ENCODE measurements at places on chromosomes 12 and 14. TPM values are rescaled to one million over a fixed set of nuclear protein-coding genes. Genes with fewer than 3 reads are reported as not detected.

DNA sequence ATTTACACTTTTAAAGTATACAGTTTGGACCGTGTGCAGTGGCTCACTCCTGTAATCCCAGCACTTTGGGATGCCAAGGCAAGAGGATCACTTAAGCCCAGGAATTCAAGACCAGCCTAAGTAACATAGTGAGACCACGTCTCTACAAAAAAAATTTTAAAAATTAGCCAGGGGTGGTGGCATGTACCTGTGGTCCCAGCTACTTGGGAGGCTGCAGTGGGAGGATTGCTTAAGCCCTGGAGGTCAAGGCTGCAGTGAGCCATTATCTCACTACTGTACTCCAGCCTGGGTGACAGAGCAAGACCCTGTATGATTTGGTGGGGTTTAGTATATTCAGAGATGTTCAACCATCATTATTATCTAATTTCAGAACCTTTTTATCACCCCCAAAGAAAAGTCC is 4.7 kb downstream of the EIF4B start:
- DNase-seq: no peak

- peak; percentile 77 for DNase-seq
These were observed 60.9 kb upstream of the OR4E1 start for GRCh38 chr14:21734457-21735074.

- DNase-seq: no peak
These were observed 272.9 kb downstream of the ADGRD1 start for GRCh38 chr12:131226345-131227265.

GRCh38 chr14:95323917-95324316 is 4.2 kb upstream of the CLMN start:
- no peak for DNase-seq

- DNase-seq: no peak
These were observed 25.3 kb downstream of the JDP2 start for GRCh38 chr14:75452900-75453816.

- no peak for DNase-seq
These were observed 12.0 kb downstream of the IGF1 start for GRCh38 chr12:102468261-102468915.

- DNase-seq: no peak
These were observed 94.5 kb upstream of the NRXN3 start for GRCh38 chr14:78075555-78076277.

DNA sequence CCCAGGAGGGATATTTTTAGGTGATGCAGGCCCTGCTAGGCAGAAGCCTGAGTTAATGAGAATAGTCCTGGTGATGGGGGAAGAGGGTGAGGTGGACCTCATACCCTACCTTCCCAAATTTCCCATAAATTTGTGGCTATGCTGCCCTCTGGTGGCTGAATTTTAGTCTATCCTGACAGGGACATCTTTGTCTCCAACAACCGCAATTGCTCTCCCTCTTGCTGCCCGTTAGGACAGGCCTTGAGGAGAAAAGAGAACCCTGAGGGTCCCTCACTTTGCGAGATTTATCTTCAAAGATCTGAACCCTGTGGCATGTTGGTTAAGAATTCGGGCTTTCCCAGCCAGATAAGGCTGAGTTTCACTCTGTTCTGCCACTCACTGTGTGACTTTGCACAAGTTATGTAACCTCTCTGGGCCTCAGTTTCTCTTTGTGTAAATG is 9.8 kb upstream of the ZNF385A start:
- peak; percentile 81 for DNase-seq

GRCh38 chr12:124174451-124175348 is 120.2 kb upstream of the RFLNA start:
- DNase-seq: no peak

- DNase-seq: no peak
These were observed 936.5 kb downstream of the DIO2 start for GRCh38 chr14:79274641-79275291.

- DNase-seq: no peak
These were observed 341.4 kb downstream of the ADAMTS20 start for GRCh38 chr12:43210485-43211192.

The KRT73 gene
- total RNA-seq: not detected

DNA sequence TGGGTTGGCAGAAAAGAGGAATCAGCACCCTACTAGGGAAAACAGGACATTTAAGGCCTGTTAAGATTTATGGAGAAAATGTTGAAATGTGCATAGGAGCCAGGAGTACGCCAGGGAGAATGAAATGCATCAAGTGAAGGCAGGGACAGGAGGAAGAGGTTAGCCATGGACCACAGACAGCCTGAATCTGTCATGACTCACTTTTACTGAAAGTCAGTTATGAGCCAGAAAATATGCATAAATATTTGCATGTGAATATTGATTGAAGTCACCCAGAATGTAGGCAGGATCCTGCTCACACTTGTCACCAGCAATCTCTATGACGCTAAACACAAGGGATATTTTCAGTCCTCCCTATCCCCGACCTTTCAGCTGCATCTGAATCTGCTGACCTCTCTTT is 25.1 kb upstream of the CDK17 start:
- DNase-seq: no peak

DNA sequence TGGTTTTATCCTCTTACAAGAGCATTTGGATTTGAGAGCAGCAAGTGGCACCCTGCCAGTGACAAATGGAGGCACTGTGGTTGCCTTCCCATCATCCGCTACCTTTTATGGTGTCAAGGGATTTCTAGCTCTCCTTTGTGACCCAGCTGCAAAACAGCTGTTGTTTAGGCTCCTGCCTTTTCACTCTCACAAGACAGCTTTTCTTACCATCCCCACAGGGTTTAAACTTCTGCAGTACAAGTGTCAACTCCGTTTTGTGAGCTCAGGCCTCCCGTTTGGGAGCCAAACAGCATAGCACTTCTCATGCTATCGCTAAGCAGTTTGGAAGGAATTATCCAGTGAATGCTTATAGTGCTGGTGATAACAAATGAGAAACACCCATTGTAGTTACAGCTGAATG is 331.4 kb downstream of the TMTC2 start:
- no peak for DNase-seq

The TAS2R9 gene
- not detected for total RNA-seq

The FGF23 gene
- not detected for total RNA-seq

GRCh38 chr12:129863938-129864337 is 39.9 kb downstream of the TMEM132D start:
- no peak for DNase-seq

DNA sequence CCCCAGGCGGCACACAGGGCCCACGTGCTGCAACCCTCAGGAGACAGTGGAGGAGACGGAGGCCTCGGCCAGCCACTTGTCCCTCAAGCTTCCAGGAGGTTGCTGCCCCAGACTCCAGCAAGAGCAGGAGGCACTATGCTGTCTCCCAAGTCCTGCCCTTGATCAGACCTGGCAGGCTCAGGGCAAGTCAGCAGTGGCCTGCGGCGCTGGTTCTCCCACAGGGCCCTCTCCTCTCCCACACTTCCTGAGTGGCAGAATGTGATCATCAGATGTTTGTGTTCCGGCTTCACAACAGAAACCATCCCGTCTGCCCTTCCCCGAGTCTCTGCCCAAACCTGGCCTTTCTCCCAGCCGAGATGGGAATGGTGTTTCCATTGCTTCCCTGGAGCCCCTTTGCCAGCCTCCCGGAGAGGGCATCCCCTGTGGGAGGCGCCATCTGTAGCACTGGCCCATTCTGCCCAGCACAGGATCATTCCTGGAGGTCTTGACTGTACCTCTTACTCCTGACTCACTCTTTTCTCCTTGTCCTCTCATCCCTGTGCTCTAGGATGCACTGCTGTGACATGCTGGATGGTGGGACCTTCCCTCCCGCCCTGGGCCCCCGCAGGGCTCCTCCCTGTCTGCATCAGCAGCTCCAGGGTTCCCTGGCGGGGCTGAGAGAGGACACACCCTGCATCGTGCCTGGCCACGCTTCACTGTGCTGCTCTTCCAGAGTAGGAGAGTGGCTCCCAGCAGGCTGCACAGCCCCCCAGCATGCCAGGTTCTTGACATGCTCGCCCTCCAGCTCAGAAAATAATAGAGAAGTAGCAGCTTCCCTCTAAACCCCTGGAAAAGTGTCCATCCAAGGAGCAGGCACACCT is 114.7 kb upstream of the FKBP4 start:
- DNase-seq: no peak

- DNase-seq: no peak
These were observed 13.8 kb downstream of the UBE2N start for GRCh38 chr12:93427779-93428564.

DNA sequence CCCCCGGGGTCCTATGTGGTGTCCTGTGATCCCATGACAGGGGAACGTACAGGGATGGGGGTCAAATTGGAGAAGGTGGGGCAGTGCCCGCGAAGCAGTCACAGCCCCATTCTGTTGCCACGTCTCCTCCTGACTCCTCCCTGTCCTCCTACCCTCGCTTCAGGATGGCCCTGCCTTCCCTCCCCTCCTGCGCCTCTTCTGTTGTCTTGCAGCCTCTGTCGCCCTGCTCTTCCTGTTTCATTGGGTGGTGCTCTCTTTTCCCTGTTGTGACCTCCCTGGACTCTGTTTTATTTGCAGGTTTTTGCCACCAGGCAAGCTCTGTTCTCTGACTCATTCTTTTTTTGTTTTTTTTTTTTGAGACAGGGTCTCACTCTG is 18.7 kb downstream of the CABP1 start:
- no peak for DNase-seq

GRCh38 chr12:56878010-56878339 is 56.2 kb downstream of the SDR9C7 start:
- no peak for DNase-seq

DNA sequence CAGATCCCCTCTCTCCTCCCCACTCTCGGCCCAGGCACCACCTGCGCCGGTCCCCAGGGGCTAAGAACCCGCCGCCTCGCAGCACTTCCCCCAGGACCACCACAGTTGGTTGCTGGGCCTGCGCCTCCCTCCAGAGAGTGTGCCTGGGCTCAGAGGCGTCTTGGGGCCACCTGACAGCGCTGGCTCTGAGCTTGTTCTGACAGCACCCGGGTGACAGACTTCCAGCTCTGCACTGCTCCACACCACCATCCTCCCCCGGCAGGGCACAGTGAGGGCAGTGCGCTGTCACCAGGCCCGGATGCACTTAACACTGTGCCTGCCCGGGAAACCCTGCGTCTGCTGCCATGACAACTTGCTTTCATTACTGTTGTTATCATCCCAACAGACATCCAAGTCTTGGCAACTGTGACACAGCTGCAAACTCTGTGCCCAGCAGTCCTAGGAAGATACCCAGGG is 6.6 kb downstream of the BRF1 start:
- DNase-seq: no peak

DNA sequence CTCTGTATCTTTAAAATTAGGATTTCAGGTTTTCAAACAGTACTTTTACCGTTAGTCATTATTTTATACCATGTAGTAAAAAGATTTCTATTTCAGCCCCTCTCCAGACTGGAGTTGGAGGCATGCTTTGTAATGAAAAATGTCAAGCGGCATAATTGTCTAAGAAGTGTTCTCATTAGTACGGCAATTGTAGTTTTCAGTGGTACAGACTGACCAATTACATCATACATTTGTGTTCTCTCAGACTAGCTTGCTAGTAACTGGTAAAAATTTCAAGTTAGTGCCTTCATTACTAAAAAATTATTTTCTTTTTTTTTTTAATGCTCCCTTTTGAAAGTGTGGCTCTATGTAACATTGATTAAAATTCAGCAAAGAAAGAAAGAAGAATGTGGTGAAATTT is 4.5 kb downstream of the USP30 start:
- no peak for DNase-seq

DNA sequence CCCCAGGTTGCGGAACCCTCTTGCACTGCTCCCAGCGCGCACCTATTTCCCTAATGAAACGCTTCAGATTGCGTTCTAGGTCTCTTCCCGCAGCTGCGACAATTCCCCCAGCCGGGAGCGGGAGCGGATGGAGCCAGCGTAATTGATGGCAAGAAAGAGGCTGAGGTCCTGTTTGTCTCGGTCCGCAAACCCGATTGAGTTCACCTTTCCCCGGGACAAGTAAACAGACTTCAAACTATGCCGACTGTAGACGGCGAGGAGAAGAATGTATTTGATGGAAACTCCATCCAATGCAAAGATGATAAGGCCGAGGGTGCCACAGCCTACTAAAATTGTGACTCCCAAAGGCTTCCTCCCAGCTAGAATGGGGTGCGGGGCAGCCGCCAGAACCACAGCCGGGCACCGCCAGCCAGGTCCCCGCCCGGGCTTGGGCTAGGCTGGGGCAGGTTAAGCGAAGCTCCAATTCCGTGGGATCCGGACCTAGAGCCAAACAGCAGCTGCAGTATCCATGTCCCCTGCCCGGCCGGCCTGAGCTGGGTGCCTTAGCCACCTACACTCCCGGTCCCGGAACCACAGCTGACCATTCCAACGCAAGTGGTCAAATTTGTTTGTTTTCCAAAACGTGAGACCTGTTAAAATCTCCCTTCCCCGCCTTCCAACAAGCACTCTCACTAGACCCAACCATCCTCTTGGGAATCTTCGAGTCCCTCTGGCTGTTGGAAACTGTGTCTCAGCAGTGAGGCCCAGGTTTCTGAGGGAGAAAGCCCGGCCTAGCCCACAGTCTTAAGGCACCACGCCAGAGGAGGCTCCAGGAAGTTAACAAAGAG is 5.5 kb downstream of the NKX2-1 start:
- DNase-seq: no peak

The P2RX2 gene
- total RNA-seq: not detected
